Bronchial epithelial cell (primary cell): ENCODE measurements at places on chromosomes 4 and X. TPM values are rescaled to one million over a fixed set of nuclear protein-coding genes. Genes with fewer than 3 reads are reported as not detected.

The ELF2 gene
- total RNA-seq: 27.1 and 29.2 TPM in 2 replicates

The GCNA gene
- total RNA-seq: 1.6 and 1.7 TPM in 2 replicates

The CENPI gene
- total RNA-seq: 1.0 and 1.6 TPM in 2 replicates

The SPANXN3 gene
- total RNA-seq: not detected in 2 replicates

The MAGEC1 gene
- not detected in 2 replicates for total RNA-seq

The XK gene
- 0.26 and 0.51 TPM in 2 replicates for total RNA-seq
